ENCODE measurements at places on chromosomes 16 and 17.

DNA sequence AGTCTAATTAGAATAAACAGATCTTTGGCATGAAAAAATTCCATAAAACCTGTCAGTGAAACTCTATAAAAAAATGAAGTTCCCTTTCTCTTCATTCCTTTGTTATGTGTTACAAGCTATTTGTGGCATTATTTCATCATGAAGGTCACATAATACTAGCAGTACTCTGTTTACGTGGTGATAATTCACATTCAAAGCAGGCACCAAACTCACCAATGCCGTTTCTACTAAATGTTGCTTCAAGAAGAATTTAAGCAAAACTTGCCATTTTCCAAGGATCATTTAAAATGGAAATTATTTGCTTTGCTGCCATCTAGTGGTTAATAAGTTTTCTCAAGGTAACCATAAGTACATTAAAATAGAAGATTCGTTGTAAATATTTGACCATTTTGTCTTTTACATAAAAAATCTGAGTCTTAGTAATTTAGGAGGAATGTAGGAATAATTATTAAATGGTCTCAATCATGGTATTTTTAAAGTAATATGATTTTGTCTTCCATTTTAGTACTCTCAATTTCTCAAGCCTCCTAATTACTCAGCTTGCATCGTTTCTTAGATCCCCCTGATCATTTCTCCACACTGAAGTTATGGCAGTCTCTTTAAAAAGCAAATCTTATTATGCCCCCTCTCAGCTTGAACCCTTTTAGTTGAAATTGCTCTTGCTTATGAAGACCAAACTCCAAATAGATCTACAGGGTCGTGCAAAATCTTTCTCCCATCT lies 80.8 kb downstream of the OMG start:
- DNase-seq: peak; percentile 56

DNA sequence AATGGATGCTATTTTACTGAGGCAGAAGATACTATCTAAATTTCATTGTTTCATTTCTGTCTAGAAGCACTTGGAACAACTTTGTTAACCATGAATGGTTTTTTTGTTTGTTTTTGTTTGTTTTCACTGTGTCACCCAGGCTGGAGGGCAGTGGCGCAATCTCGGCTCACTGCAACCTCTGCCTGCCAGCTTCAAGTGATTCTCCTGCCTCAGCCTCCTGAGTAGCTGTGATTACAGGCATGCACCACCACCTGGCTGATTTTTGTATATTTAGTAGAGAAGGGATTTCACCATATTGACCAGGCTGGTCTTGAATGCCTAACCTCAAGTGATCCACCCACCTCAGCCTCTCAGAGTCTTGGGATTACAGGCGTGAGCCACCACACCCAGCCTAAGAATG lies 40.5 kb downstream of the ABHD15 start:
- DNase-seq: no peak

- DNase-seq: no peak
Measured at GRCh38 chr17:28105501-28105900, 63.0 kb downstream of the NLK start.

DNA sequence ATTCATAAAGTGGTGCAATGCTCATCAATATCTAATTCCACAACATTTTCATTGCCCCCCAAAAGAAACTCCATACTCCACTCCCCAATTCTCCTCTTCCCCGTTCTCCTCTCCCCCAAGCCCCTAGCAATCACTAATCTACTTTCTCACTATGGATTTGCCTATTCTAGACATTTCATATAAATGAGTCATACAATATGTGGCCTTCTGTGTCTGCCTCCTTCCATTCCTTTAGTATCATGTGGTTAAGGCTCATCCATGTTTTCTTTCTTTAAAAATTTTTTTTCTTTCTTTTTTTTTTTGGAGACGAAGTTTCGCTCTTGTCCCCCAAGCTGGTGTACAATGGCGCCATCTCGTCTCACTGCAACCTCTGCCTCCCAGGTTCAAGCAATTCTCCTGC lies 56.3 kb upstream of the HAS3 start:
- peak; percentile 72 for DNase-seq

DNA sequence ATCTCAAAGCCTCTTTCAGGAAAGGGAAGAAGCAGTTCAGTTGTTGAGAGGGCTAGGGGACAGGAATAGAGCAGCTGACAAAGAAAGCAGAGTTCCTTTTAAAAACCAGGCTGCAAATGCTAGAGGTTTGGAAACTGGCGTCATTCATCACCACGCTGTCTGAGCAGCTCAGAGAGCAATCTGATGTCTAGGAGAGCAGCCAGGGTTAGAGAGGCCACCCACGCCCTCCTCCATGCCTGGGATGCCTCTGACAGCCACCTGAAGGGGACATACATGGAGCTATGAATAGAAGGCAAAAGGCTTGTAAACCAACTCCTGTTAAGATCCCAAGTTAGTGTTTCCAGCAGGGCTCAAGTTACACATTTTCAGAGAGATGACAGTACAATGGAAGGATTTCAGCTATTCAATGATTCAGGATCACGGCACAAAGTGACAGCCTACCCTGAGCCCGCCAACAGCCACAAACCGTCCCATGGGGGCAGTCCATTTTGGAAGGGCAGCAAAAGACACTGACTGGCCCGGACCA lies 12.4 kb downstream of the RAB5C start:
- DNase-seq: no peak

GRCh38 chr16:86664522-86665318 lies 86.4 kb downstream of the FOXL1 start:
- peak; percentile 100 for DNase-seq

Measured in RPMI7951 (cell line).